Activated T-helper 1 cell treated with anti-CD3 and anti-CD28 coated beads, Interleukin-12 subunit alpha, Interleukin-12 subunit beta, Interleukin-2, Interleukin-4 antibody, amounts not matched to agents 30 ng/mL and 10 ng/mL and 1 ng/mL, durations not matched to agents 14 hours and 24 hours and 36 hours (primary cell): ENCODE measurements at places on chromosomes 3 and 15. TPM values are rescaled to one million over a fixed set of nuclear protein-coding genes. Genes with fewer than 3 reads are reported as not detected.

The NRROS gene
- total RNA-seq: 37.8 and 38.8 TPM in 2 replicates

The AP3B2 gene
- total RNA-seq: 0.21 TPM in 1 of 2 replicates, not detected in the other

The GALNT15 gene
- not detected in 2 replicates for total RNA-seq

The CCR1 gene
- 22.6 and 23.2 TPM in 2 replicates for total RNA-seq

The RARRES1 gene
- total RNA-seq: not detected in 2 replicates

The PLSCR2 gene
- not detected in 2 replicates for total RNA-seq

The FEZF2 gene
- total RNA-seq: not detected in 2 replicates

The CXCR6 gene
- 27.2 and 27.9 TPM in 2 replicates for total RNA-seq

The P2RY1 gene
- total RNA-seq: 0.36 and 0.49 TPM in 2 replicates

The HDAC11 gene
- 1.4 and 2.0 TPM in 2 replicates for total RNA-seq

GRCh38 chr15:42016971-42017370 lies 3.9 kb downstream of the PLA2G4E start:
- no peak for DNase-seq

DNA sequence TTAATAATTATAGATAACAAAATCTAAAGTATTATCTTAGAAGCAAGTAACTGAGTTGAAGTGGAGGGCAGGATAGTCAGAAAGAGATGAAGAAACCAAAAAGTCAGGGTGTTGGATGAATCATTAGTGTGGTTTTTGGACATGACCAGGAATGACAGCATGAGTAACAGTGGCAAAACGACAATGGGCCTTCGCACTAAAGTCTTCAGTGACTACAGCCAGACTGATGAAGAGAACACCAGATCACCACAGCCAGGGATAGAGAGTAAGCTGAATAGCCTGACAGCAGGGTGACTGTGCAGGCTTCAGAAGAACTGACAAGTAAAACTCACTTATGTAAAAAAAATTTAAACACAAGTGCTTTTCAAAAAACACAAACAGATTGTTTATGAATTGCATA lies 96.0 kb upstream of the MELTF start:
- DNase-seq: no peak

GRCh38 chr3:124174476-124174875 lies 182.6 kb upstream of the ROPN1 start:
- no peak for DNase-seq

DNA sequence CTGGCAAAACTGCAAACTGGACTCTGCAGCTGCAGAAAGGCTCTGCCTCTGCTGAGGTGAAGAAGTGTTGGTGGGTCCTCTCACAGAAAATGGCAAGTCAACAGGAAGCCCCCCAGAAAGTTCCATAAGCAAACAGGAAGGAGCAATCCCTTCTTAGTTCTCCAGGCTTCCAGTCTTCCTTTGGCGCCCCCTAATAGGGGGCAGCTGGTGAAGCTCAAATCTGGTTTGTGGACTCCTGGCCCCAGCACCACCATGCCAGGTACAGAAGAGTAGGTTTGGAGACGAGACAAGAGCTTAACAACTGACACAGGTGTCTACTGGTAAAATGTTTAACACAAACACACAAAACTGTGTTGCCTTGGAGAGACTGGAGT lies 35.5 kb downstream of the LEO1 start:
- no peak for DNase-seq

GRCh38 chr3:4809922-4810321 lies 169.3 kb upstream of the BHLHE40 start:
- no peak for DNase-seq

DNA sequence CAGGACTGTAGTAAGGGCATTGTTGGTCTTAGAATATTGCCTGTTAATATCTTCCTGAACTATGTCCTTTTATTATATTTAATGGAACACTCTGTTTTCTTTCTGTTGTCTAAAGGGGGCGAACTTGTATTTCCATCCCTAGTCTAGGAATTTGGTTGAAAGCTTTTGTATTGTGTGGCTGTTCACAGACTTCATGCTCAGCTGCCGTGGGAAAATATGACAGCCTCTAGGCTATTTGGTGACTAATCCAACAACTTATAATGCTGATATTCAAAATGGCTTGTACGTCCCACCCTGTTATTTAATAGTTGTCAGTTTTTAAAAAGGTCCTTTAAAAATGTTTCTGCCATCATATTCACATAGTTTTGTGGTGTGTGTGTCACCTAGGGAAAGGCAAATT lies 202.6 kb downstream of the KLHL25 start:
- no peak for DNase-seq

- no peak for DNase-seq
Observed at GRCh38 chr15:35973029-35973428, 427.1 kb upstream of the DPH6 start.

DNA sequence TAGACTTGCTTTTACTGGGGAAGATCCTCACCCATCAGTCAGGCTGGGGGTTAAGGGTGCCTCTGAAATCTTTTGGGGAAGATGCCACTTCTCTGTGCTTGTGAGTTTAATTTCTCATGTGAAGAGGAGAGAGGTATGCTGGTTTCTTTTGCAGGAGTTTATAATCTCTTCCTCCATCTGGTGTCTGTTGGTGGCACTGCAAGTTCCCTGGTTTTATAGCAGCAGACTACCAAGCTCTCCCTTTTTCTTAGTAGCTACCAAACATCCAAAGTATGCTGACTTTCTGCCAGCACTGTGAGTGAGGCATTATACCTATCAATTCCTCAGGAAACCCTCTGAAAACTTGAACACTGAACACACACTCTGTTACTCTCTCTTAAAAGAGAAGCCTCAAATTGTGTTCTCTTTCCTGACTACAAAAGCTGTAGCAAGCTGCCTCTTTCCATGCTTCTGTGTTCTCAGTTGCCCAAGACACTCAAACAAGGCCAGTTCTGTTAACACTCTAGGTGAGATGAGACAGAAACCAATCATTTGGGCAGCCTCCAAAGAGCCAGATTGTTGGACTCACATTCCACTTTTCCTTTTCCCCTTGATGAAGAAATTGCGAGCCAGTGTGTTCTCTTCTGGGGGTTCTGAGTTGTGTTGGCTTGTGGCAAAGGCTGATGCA lies 299.5 kb downstream of the GAP43 start:
- no peak for DNase-seq

GRCh38 chr15:101773496-101774100 lies 29.7 kb upstream of the OR4F6 start:
- no peak for DNase-seq

DNA sequence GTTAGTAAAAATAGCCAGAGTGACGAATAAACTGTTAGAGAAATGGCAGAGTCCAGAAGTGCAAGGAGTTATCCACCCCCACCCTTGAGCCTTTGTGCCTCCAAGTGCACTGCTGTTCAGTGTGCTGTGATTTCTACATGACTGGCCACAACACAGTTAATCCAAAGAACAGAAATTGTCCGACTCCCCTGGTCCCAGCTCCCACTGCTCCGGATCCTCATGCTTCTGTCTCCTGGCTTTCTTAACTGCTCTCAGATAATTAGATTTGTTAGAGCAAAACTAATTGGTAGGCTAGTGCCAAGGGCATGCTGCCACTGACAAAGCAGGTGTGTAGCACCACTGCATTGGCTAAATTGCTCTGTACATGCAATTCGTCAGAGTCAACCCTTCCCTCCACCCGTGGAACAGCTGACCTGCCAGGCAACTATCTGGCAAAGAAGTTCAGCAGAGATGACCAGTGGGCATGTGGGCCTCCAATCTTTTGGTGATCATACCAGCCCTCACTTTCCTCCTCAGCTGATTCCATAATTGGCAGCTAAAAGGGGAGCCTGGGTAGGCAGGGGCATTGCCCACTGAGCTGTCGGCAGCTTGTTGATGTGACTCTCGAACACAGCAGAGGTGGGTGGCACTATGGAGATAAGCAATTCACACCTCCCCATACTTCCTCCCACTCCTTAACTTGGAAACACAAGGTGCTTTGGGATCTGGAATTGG lies 18.9 kb upstream of the ACAP2 start:
- DNase-seq: no peak

DNA sequence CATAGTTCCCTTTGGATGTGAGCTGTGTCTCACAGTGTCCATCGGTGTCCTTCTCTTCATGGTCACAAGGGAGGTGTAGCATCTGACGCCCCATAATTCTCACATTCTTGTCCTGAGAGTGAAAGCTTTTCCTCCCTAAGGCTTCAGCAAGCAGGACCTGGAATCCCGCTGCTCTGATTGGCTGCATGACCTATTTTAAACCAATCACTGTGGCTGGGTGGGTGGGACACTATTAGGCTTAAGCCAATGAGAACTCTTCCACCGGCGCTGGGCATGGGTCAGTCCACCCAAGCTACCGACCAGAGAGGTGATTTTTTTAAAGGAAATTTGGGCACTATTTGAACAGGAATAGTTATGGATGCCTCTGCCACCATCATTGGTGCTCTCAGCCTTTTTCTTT lies 385.9 kb downstream of the MFSD1 start:
- no peak for DNase-seq

- DNase-seq: no peak
Observed at GRCh38 chr3:176351408-176351807, 845.9 kb downstream of the TBL1XR1 start.

DNA sequence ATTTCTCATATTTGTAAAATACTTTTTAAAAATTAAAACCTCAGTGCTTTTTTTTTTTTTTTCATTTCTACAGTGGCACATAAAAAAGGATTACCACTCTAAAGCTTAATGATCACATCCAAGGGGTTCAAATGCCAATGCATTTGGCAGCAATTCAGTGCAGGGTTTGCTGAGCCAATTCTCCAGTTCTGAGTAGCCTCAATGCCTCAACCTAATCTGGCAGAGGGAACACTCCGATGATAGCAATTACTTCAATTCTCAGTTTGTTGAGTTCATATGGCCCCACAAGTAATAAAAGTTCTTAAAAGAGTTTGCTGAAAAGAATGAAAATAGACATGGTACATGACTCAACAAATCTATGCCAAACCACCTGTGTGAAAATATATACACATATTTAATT lies 79.3 kb upstream of the RBMS3 start:
- DNase-seq: no peak

GRCh38 chr15:73683257-73683776 lies 866 bp upstream of the CD276 start:
- DNase-seq: no peak

GRCh38 chr3:152910211-152910610 lies 75.3 kb downstream of the P2RY1 start:
- no peak for DNase-seq

DNA sequence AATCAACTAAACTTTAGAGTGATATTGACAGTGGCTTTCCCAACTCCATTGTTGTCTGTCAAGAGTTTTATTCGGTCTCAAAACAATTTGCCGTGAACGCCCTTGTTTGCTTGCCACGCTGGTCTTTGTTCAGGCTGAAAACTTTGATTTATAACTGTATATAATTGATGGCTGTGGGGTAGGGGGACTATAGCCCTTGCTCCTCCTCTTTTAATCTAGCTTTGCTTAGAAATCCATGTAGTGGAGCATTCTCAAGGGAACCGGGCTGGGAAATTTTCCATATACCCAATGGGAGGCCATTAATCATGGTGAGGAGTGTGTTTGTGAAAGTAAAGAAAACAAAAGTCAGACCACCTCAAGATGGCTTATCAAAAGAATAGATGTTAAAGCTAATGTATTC lies 339.8 kb upstream of the RARB start:
- DNase-seq: no peak
